ENCODE measurements at places on chromosomes 7 and 10.

DNA sequence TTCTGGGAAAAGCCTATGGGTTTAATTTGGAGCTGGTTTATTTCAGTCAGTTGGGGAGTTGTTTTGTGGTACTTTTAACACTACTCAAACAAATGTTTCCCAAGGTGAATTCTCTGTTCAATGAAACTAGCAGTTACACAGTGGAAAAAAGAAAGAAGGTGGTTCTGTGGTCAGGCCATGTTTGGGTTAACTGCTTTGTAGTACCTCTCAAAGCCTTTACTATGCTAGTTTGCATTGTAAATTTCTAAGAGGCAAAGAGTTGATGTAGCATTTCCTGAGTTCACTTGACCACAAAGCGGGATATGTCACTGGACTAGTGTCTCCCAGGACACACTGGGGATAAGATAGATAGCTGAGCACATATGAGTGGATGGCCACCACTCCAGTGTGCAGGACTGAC, 145.4 kb downstream of the KIF20B start:
- peak; percentile 50 for DNase-seq

DNA sequence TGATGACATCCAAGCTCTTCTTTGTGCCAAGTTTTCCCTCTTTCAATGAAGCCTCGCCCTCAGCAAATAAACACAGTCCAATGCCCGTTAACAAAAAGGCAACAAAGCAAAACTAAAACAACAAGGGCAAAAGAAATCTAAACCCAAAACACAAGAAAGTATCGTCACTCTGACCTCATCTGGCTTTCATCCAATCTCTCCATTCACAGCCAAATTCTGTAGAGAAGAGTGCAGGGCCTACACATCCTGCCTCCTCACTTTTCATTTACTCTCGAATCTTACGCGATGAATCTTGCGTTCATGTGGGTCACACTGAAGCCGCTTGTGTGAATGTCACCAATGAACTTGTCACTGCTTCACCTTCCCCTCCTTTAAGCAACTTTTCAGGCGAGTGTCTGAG, 15.9 kb upstream of the AKR1E2 start:
- DNase-seq: no peak

DNA sequence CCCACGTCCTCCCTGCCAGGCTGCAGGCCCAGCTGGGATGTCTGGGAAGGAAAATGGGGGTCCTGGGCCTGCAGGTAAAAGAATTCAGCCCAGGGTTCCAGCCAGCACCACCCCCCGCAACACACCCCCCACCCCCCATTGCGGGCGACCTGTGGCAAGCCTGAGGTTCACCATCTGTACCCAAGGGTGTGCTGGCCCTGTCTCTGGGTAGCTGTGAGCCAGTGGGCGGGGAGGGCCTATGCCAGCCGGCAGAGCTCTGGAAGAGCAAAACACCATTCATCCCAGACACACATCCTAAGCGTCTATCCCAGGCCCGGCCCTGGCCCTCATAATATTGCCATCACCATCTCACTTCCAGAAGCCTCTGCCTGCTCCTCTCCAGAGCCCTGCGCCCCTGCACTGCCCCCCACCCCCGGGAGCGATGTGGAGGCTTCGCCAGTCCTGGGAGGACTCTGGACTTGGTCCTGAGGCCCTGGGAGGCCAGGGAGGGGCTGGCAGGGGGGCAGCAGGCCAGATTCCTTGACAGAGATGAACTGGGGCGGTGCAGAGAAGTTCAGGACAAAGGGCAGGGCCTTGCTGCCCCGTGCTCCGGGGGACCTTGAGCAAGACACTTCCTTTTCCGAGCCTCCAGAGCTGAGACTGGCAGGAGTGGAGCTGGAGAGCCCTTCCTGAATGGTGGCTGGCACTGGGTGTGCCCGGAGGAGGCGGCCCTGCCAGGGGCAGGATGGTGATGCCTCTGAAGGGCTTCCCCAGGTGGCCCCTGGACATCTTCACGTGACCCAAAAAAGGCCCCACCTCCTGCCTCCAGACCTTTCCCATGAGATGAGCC, 8.7 kb upstream of the TTYH3 start:
- DNase-seq: no peak

DNA sequence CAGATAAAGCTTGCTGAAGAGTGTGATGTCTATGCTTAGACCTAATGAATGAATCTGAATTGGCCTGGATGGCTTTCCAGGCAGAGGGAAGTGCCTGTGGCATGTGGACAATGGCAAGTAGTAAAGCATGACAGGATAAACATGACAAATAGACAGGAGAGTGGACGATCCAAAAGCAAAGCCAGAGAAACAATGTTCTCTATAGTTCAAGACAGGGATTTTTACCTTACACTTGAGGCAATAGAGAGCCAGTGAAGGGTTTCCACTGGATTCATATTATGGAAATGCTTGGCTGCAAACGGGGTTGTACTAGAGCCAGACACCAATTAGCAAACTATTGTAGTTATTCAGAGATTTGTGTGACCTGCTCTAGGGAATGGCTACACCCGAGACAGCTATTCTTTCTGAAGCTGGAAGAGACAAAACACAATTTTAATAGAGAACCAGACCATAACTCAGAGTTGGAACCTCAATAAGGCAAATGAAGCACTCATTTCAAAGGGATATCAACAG, 2.3 kb downstream of the AGMO start:
- DNase-seq: no peak

- no peak for DNase-seq
These were observed 4.8 kb downstream of the ATP6V0E2 start for GRCh38 chr7:149878523-149878921.

GRCh38 chr10:114042895-114043531, 653 bp upstream of the ADRB1 start:
- DNase-seq: peak; percentile 47

GRCh38 chr10:55449981-55450380, 649.0 kb upstream of the PCDH15 start:
- DNase-seq: no peak

GRCh38 chr10:48818081-48818480, 121.6 kb downstream of the LRRC18 start:
- DNase-seq: no peak

- no peak for DNase-seq
These were observed 77.7 kb downstream of the RBM33 start for GRCh38 chr7:155722118-155722517.

GRCh38 chr7:76247938-76248337, 46.2 kb downstream of the SRRM3 start:
- DNase-seq: no peak

DNA sequence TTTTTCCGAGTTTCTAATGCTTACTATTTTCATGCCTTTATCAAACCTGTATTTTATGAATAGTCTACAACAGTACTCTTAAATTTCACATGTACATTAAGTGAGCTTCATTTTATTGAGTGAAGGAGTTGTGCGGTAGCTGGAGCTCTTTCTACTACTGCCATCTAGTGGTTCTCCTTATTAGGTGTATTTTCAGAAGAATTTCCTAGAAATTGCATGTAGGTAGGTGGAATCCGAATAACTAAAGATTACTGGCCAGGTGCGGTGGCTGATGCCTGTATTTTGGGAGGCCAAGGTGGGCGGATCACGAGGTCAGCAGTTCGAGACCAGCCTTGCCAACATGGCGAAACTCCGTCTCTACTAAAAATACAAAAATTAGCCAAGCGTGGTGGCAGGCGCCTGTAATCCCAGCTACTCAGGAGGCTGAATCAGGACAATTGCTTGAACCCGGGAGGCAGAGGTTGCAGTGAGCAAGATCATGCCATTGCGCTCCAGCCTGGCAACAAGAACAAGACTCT, 38.3 kb downstream of the LRRC72 start:
- DNase-seq: peak; percentile 72
